ENCODE measurements at places on chromosomes 11 and 22.
A peak's percentile ranks its signal among the peaks of the same experiment; 100 is the strongest.

- DNase-seq, result peak; percentile 11
Observed at GRCh38 chr11:93652161-93652597, 9.3 kb upstream of the CEP295 start.

- DNase-seq, result no peak
Observed at GRCh38 chr22:27297125-27297524, 504.4 kb downstream of the MN1 start.

DNA sequence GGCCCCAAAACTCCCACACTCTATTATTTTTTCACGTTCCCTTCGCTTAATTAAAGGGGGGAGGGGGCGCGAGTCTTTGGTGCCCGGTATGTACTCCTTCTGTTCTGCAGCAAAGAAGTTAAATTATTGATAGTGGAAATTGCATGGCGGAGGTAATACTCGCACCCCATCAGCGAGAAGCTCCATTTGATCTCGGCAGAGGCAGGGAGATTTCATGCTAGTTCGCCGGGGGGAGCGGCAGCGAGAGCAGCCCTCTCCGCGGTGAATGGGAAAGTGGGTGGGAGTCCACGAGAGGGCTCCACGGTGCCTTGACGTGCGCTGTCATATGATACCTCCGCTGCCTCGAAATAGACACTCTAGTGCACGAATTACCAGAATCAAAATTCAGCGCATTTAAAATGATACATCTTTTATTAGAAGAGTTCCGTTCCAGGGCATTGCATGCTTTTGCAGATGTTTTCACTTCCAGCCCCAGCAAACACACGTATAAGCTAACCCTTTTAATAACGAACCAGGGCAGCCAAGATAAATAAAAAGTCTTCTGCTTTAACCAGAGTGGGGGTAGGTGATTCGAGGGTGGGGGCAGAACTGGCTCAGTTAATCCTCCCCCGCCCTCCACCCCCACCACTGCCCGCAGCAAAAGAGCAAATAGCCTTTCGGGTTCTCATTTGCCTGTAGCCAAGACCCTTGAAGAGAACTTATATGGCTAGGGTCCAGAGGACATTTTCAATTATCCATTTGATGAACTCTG, 1.3 kb upstream of the BDNF start:
- DNase-seq, result peak; percentile 11

- DNase-seq, result peak; percentile 38
Observed at GRCh38 chr22:17774206-17774925, at the start of gene BID. Gene BID, minus strand, starts transcription at chr22:17774469. Its CDS starts 24,353 bp downstream, at chr22:17750116.

GRCh38 chr11:99934008-99934407, 753.1 kb upstream of the ARHGAP42 start:
- no peak for DNase-seq

DNA sequence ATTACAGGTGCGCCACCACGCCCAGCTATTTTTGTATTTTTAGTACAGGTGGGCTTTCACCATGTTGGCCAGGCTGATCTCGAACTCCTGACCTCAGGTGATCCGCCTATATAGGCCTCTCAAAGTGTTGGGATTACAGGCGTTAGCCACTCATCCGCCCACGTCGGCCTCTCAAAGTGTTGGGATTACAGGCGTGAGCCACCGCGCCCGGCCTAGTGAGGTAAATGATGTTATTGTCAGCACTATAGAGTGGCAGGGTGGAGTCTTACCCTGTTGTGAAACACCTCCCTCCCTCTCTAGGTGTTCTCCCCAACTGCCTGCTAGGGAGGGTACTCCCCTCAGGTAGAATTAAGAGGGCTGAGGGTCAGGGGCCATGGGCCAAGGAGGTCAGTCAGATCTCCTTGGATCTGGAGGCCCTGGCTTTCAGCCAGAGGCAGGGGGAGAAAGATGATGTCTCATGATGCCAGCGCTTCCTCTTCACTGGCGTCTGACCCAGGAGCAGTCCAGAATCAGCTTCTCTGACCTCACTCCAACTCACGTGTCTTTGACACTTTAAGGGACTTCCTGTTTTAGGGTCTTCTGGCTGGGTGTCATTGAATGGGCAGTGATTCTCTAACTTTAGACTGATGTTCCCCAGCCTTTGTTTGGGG, 2.0 kb downstream of the GGA1 start:
- DNase-seq, result no peak

- DNase-seq, result no peak
Observed at GRCh38 chr22:31752096-31752847, 1.5 kb upstream of the DEPDC5 start.

GRCh38 chr11:117498791-117499190, 171.1 kb downstream of the CEP164 start:
- DNase-seq, result no peak

GRCh38 chr11:1555713-1556153, 16.3 kb downstream of the DUSP8 start:
- no peak for DNase-seq

- no peak for DNase-seq
Observed at GRCh38 chr11:130980071-130980862, 64.0 kb upstream of the SNX19 start.

DNA sequence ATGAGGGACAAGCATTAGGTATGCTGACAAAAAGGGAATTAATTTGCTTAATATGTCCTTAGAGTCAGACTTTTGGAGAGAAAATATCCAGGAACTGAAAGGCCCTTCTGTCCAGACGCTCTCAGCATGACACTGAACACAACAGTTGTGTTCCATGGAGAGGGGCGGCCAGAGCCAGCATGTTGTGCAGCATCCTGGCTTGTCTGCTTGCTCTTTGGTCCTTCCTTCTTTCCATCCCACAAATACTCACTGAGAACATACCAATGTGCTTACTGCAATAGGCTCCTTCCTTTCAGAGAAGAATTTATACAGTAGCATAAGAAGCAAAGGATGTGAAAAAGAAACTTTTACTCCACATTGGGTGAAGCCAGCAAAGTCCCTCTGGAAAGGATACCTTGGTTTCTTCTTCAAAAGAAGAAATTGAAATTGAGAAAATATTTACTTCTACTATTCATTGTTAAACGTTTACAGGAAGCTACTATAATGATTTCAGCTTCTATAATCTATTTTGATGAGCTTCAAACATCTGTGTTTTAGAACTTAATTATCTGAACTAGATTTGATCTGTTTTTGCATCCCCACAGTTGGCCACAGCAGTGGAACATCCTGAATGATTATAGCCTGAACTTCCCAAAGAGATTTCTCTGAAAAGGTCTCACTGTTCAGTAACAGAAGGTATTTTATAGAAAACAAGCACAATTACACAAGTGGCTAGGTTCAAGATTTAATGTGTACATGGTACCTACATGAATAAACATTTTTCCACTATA, 304.1 kb upstream of the PITPNB start:
- no peak for DNase-seq

- no peak for DNase-seq
Observed at GRCh38 chr11:120338107-120338933, 2.1 kb downstream of the ARHGEF12 start.

DNA sequence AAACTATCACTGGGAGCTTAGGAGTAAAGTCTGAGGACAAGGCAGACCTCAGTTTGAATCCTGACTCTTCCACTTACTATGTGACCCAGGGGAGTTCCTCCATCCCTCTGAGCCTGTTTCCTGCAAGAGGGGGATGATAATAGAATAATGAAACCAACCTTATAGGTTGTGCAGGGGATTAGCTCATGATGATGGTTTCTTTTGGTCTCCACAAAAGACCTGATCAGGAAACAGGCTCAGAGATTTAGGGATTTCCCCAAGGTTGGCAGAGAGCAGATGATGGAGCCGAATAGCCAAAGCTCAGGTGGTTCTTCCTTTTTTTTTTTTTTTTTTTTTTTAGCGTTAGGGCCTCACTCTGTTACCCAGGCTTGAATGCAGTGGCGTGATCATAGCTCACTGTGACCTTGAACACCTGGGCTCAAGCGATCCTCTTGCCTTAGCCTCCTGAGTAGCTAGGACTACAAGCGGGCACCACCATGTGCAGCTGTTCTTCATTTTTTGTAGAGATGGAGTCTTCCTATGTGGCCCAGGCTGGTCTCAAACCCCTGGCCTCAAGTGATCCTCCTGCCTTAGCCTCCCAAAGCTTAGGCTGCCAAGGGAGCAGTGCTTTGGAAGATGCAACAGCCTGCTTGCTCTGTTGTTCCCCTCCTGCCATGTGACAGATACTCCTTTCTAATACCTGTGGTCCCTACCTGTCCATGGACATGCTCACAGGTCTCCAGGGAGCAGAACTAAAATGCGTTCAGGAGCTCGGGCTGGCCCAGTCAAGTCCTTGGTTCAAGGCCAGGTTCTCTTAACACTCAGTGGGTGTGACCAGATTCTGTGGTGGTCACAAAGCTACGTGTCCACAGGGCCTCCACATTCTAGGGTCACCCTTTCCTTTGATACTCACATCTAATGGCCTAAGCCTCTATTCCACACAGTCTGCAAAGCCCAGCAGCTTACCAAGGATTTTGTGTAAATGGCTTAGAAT, 22.3 kb downstream of the PATZ1 start:
- DNase-seq, result no peak
